ENCODE measurements at places on chromosomes 4 and X. TPM values are rescaled to one million over a fixed set of nuclear protein-coding genes. Genes with fewer than 3 reads are reported as not detected.

DNA sequence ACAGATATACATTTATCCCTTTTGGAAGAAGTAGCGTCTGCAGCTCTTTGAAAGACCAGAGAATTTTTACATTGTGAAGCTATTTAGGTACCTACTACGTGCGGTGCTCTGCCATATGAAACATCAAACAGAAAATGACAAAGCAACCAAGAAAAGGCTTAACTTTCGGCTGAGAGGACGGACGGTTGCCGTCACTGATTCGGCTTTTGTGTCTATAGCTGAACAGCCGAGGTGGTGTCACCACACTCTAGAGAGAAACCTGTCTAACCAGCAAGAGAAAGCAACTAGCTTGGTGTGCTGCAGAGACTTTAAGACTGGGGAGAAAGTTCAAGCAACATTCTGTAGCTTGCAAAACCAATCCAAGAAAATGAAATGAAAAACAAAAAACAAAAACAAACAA, 145.5 kb downstream of the SHOX start:
- H3K27ac ChIP-seq, result no peak overlapping the region
- H3K4me1 ChIP-seq, result no peaks in the 10 kb centered on the region
- no peaks in the 10 kb centered on the region for H3K27me3 ChIP-seq

- H3K27me3 ChIP-seq, result peaks cover 83% of the 10 kb centered on the region
- peaks cover 20% of the 10 kb centered on the region for H3K4me1 ChIP-seq
- H3K36me3 ChIP-seq, result no peaks in the 10 kb centered on the region
Observed at GRCh38 chrX:137427816-137428215, 138.1 kb upstream of the ZIC3 start.

- peak; percentile 36 for DNase-seq
- no peak overlapping the region for H3K27ac ChIP-seq
- no peaks in the 10 kb centered on the region for H3K4me1 ChIP-seq
- no peaks in the 10 kb centered on the region for H3K36me3 ChIP-seq
Observed at GRCh38 chr4:113094802-113095201, 45.3 kb downstream of the ANK2 start.

- no peaks in the 10 kb centered on the region for H3K27me3 ChIP-seq
- no peak for DNase-seq
- H3K27ac ChIP-seq, result no peak overlapping the region
- H3K36me3 ChIP-seq, result no peaks in the 10 kb centered on the region
- H3K4me1 ChIP-seq, result no peaks in the 10 kb centered on the region
Observed at GRCh38 chr4:41014158-41014557, 200.2 kb downstream of the APBB2 start.

ERAS gene
- total RNA-seq, result not detected

DNA sequence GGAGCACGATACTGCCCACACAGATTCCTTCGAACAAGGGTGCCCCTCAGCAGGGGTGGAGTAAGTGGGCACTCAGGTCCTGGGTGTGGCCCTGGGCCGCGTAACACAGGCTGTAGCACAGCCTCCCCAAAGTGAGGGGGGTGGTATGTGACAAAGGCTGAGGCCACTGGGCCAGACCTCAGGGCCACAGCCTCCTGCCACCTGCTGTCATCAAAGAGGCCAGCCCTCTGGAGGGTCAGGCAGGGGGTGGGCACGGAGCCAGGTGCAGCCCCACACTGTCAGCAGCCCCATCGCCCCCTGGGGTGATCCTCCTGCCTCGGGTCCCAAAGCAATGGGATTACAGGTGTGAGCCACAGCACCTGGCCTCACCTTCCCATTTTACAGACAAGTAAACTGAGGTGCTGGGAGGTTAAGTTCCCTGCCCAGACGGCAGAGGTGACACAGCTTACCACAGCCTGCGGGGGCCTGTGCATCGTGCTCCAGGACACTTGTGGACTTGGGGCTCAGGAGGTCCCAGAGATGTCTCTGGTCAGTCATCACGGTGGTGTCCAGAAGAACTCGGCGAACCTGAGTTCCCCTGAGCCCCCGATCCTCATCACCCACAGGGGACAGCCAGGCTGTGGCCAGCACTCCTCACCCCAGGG, 27.5 kb upstream of the MXD4 start:
- no peaks in the 10 kb centered on the region for H3K4me1 ChIP-seq
- H3K27ac ChIP-seq, result no peak overlapping the region
- no peak for DNase-seq

All from stomach (tissue), 19 donors.